Activated naive CD8-positive, alpha-beta T cell treated with anti-CD3 and anti-CD28 coated beads, Interleukin-2, amount 50 U/mL, for 24 hours (primary cell): ENCODE measurements at places on chromosomes 12 and 14.
A peak's percentile ranks its signal among the peaks of the same experiment; 100 is the strongest.

GRCh38 chr12:32650508-32650907 is 28.6 kb upstream of the DNM1L start:
- DNase-seq: no peak

GRCh38 chr12:123705935-123706334 is 6.2 kb upstream of the ATP6V0A2 start:
- DNase-seq: no peak

DNA sequence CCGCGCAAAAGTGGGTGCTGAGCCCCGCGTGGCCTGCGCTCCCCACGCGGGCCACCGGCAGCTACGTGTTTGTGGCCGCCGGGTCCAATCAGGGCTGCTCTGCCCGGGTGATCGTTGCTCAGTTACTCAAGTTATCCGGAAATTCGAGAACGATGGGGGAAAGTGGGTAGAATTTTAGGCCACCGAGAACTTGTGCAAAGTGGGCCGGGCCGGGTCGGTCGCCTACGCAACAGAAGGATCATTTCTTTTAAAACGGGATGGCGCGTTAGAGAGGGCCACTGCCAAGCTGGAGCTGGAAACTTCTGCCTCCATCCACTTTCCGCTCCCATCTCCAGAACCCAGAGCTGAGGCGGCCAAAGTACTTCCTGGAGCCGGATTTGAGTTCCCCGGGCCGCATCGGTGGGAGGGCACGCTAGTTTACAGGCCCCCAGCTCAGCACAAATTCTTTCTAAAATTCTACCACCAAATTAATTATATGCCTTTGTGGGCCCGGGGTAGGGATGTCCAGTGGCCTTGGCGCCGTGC is 3.5 kb downstream of the RFX4 start:
- no peak for DNase-seq

DNA sequence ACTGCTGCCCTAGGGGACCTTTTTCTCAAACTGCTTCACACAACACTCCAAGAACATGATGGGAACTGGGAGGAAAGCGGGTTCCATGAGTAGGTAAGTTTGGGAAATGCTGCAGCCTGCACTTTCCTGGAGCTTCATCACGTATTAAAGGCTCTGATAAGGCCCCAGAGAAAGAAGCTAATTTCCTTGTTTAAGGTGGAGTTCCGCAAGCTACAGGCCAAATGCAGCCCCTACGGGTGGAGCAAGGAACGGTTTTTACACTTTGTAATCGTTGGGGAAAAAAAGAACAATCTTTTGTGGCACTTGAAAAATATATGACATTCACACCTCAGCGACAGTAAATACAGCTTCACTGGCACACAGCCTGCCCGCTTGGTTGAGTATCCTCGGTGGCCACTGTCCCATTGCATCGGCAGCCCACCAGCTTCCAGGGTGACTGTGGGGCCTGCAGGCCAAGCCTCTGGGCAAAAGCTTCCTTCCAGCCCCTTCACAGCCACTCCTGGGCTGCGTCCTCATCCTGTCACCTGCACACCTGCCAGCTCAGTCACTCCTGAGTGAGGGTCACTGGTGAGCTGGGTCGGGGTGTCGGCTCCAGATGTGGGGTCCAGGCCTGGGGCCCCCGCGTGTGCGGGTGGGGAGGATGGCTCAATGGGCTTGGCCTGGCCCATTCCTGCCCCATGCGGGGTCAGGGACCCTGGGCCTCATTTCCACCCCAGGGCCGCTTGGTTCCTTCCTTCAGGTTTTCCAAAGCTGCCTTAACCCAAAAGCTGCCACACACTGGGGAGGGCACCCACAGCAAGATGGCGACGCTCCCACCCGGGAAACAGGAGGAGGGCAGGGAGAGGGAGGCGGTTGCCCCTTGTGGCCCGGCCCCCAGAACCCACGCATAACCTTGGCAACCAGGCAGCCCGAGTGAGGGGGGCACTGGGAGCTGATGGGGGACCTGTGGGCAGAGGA is 2.4 kb downstream of the AMN start:
- no peak for DNase-seq

GRCh38 chr12:41701943-41702601 is 442.6 kb downstream of the GXYLT1 start:
- DNase-seq: no peak

GRCh38 chr12:60349232-60349978 is 753.6 kb downstream of the SLC16A7 start:
- DNase-seq: no peak

DNA sequence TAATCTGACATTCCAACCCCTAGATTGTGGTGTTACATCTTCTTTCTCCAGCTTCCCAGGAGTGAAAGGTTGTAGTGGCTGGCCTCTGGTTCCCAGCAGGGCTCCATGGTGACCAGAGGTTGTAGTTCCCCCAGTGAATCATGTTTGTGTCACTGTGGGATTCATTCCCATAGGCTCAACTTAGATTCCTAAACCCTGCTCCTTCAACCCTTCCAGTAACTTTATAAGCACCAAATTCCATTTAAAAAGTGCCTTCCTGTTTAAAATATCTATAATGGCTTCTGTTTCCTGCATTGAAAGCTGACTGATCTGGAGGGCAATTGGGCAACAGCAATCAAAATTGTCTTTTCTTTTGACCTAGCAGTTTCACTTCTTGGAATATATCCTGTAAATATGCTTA is 40.5 kb upstream of the TBC1D15 start:
- DNase-seq: no peak

DNA sequence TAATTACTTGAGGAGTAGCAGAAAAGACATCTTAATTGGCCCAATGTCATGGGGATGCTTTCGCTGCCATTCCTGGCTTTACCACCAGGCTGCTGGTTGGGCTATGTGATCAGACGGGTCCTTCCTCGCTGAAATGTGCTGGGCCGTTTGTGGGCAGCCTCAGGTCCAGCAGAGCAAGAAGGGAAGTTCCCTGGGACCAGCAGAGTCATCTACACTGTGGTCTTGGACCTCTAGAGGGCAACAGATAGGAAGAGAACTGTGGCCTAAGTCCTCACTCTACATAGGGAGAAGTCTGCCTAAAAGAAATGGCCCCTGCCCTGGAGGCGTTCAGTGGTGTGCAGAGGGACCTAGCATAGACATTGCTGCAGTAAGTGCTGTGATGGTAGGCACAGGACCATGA is 10.9 kb downstream of the EVL start:
- DNase-seq: peak; percentile 59

DNA sequence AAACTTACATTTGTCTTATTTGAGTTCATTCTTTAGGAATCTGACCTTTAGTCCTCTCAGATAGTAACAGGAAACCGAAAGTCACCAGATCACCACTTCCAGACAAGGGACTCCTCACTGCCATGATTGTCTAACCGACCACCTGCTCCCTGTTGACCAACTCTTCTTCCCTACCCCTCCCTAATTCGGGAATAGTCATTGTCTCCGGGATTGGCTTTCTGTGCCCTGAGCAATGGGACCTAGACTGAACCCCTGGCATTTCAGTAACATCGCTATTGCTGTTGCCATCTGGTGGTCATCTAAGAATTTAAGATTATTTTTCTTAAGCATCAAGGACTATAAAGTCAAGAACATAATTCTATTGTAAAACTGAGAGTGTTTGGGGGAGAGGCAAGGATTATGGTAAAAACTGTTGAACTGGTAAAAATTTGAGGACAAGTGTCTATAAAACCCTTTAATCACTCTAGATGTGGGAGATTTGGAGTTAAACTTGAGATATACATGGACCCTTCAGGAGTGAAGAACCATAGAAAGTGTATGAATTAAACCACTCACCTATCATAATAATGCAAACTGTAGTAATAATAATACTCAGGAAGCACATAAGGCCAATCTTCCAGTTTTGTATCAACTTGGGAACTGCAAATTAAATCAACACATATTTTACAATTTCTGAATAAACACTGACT is 6.3 kb downstream of the CLEC2A start:
- no peak for DNase-seq

- no peak for DNase-seq
These were observed 66.5 kb downstream of the TNFAIP2 start for GRCh38 chr14:103189481-103190470.

DNA sequence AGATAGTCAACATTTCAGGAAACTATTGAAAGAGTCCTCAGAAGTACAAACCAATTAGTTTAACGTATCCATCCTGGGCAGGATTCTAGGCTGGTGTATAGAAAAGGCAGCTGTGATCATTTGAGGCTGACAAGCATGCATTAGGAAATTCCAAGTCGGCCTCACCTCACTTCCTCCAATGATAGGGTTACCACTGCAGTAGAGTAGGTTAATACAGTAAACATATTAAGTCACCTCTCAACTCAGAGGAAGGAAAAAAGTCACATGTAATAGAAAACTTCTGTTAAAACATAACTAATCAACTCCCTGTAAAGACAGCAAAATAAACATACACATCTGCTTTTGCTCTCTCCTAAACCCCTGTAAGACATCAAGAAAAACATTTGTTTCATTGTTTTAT is 33.5 kb downstream of the MED13L start:
- no peak for DNase-seq

DNA sequence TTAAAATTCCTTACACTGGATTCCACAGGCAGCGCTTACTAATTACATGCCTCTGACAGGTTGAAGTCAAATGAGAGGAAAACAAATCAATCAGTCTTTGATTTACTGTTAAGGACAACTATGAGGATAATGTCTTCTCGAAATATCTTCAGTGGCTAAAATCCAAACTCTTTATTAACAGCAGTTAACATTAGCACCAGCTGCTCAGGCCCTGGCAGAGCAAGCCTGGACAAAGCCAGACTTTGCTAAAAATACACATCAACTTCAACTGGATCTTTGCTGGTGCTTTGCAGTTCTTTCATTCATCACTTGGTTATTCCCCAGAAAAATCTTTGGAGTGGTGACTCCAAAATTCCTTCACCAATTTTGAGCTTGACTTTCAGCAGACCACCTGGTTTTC is 98.7 kb downstream of the HECTD4 start:
- DNase-seq: no peak

DNA sequence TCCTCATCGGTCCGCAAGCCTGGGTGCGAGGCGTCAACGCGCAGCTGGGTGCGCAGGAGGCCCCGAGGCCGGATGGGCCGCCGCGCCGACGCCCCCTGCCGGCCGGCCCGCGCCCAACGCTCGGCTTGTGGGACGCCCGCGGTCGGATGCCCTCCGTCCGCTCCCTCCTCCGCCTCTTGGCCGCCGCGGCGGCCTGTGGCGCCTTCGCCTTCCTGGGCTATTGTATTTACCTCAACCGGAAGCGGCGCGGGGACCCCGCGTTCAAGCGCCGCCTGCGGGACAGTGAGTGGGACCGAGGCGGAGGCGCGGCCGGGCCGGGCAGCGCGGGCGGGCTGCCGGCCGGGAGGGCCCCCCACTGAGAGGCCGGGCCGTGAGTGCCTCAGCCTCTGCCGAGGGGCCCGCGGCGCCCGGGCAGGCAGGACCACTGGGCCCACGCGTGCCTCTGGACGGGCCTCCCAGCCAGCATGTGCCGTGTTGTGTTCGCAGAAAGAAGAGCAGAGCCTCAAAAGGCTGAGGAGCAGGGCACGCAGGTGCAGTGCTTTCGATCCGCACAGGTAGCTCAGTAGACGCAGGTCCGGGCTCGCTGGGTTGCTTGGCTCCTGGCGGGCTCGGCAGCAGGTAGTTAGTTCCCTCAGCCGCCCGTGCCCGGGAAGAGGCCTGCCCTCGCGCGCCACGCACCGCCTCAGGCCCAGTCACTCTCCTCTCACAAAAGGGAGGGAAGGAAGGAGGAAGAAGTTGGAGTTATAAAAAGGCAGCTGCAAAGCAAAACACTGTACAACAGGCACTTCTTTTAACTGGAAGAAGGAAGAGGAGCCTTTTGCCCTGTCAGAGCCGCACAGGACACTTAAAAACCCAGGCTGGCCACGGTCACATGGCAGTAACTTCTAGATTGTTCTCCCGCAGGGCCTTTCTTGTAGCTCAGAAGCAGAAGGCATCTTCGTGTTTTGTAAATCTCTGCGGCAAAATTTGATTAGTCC is at the start of gene TOMM20L:
TSS of gene TOMM20L (plus strand) at position 119 of the 977 bp plus-strand sequence. CDS start at position 147, 28 bp downstream.
- DNase-seq: peak; percentile 80

DNA sequence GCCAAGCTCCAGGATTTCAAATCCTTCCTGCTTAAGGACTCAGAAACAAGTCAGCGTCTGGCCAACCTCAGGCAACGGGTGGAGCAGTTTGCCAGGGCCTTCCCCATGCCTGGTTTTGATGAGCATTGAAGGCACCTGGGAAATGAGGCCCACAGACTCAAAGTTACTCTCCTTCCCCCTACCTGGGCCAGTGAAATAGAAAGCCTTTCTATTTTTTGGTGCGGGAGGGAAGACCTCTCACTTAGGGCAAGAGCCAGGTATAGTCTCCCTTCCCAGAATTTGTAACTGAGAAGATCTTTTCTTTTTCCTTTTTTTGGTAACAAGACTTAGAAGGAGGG is 4.7 kb downstream of the SHMT2 start:
- DNase-seq: no peak

DNA sequence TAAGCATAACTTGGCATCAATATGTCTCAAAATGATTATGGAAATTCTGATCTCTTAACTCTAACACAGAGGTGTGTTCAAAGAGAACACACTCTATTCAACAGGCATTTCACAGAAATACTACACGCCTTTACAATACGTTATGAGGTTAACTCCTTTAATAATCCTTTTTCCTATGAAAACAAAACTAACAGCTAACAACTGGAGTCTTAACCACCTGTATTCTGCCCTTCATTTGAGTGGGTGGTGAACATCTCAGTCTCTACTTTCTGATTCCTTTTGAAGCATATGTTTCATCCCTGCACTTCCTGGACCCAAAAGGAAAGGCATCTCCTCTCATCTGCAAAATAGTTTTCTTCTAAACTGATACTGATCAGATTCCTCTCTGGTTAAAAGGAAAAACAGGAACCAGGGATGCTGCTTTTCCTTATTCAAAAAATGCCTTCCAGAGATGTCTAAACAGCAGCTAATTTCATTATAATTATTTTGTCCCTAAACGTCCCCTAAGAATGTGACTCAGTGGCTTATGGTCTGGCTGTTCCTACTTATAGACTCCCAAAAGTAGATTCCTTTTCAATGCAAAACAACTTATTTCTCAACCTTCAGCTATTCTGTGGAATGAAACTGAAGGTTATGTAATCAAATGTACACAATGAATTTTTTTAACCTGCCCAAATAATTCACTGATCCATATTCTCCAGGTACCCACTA is 24.1 kb downstream of the ITPR2 start:
- DNase-seq: no peak

DNA sequence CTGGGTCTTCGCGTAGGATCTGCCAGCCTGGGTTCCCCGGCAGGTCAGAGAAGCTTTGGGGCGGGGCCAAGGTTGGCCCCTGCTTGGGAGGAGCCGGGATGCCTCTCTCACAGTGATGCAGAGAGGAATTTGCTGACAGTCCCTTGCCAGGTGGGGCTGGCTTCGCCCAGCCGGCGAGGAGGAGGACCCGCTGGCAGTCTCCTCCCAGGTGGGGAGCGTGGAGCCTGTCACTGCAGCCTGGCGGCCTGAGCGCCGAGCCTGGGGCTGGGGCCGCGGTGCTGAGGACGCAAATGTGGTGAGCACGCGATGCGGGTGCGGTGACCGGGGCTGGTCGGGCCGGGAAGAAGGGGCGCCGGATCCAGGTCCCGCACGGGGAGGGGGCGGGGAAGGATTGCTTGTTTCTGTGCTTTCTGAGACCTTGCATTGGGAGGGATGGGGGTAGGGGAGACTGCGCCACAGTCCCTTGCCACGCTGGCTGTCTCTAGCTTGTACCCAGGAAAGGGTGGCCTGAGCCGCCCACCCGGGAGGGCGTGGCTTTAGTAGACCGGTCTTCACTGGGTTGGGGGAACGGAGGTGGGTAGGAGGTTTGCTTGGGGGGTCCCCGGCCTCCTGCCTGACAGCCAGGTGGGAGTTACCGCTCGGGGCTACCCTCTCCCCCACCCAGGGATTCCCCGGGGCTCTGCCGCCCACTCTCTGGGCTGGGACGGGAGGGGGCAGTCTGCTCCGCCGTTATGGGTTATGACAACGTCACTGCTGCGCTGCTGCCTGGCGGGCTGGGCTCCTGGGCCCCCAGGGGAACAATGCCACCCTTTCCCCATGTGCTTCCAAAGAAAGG is at the start of gene TMEM63C:
TSS of gene TMEM63C (plus strand) at position 196 of the 835 bp plus-strand sequence. CDS start 37,016 bp downstream, outside the sequence.
- DNase-seq: peak; percentile 74

GRCh38 chr14:31269634-31270195 is 62.1 kb upstream of the HECTD1 start:
- DNase-seq: no peak
